Activated gamma-delta T cell (primary cell): ENCODE measurements at places on chromosomes 13 and 19.

- DNase-seq, result no peak
These were observed 61.4 kb upstream of the ZNF724 start for GRCh38 chr19:23311551-23311950.

DNA sequence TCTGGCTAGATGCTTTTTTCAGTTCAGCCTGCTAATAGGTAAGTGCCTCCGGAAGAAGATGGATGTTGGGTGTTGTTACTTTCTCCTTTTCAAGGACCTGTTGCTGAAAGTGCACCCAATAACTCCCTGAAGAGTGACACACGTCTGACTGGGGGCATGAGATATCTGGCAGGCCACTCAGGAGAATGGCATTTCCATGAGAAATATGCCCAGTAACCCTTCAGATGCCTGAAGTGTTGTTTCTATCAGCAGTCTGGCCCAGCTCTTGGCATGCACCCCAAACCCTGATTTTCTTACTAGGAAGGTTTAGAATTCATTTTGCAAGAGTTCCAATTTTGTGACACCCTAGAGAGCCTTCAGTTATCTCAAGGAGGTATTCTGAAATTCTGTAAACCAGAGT, 71.5 kb downstream of the ARHGAP35 start:
- no peak for DNase-seq

DNA sequence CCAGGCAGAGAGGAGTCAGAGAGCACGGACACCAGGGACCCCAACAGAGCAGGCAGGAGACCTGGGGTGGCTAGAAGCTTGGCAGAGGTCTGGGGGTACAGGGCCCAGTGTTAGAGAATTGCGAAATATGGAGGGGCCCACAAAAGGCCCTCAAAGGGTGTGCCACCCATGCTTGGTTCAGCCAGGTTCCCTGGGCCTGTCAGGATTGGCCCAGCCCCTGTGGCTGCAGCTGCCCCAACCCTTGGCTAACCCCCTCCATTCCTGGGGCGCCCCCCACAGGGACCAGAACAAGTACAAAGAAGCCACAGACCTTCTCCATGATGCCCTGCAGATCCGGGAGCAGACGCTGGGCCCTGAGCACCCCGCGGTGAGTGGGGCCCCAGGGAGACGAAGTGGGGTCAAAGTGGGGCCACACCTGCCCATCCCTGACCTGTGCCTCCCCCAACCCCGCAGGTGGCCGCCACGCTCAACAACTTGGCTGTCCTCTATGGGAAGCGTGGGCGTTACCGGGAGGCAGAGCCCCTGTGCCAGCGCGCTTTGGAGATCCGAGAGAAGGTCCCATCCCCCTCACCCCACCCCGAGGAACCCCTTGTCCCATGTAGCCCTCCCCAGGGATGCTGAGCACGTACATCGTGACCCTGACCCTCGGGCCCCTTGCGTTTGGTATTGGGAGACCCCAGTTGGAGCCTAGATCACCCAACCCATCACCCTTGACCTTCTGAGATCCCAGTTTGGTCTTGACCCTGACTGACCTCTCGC, 8.0 kb downstream of the KLC3 start:
- no peak for DNase-seq

- no peak for DNase-seq
These were observed 38.7 kb downstream of the KCTD4 start for GRCh38 chr13:45162194-45162593.

DNA sequence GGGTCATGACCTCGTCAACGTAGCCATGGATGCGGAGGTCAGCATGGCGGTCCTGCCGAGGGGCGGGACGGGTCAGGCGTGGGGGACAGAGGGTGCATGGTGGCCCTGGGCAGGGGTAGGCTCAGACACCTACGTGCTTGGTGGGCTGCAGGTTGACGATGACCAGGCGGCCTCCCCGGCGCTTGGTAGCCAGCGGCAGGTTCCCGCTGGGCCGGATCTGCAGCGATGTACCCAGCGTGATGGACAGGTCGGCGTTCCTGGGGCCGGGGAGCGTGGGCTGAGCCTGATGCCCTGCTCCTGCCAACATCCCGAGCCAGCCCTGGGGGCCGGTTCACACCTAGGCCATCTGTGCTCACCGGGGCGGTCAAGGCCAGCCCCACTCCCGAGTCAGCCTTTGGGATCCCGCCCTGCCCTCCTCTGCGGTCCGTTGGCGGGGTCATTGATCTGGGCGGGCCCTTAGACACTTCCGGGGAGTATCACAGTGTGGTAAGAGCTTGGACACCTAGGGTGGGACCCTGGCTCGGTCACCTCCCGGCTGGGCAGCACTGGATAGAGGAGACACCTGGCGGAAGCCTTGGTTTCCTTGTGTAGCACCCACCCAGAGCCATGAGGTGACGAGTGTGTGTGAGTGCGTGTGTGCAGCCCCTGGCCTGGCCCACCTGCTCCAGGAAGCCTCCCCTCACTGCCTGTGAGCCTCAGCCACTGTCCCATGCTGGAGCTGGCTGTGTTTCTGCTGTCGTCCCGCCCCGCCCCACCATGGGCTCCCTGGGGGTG, 7.3 kb downstream of the SIRT6 start:
- no peak for DNase-seq

- DNase-seq, result no peak
These were observed 539.3 kb downstream of the SUCLA2 start for GRCh38 chr13:47461816-47462215.

DNA sequence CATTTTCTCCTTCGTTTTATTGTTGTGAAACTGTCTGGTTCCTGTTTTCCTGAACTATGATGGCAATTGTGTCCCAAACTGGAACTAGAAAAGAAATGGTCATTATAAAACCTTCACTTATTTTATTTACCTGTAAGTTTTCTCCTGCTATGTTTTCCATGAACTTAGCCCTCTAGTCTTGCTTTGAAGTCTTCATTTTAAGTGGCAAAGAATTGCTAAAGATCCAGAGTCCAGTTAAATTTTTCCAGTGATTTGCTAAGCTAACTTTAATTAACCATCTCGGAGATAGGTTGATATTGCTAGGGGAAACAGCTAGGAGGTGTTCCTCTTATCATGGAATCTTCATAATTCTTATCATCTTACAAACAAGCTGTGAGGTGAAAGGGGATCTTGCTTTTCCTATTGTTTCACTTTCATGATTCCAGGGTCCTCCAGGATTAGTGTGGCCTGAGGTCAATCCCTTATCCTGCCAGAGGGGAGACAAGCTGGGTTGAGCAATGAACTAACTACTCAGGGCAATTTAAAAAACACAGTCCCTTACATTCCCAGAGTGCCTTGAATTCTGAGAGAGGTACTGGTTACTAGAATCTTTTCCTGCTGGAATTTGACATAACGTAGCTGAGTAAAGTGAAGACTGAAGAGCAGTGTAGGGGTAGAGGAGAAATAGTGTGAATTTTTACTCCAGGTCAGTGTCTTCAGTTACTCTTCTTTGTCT, 112.5 kb downstream of the ESD start:
- no peak for DNase-seq

- no peak for DNase-seq
These were observed 23.6 kb downstream of the IRS2 start for GRCh38 chr13:109762791-109763190.

DNA sequence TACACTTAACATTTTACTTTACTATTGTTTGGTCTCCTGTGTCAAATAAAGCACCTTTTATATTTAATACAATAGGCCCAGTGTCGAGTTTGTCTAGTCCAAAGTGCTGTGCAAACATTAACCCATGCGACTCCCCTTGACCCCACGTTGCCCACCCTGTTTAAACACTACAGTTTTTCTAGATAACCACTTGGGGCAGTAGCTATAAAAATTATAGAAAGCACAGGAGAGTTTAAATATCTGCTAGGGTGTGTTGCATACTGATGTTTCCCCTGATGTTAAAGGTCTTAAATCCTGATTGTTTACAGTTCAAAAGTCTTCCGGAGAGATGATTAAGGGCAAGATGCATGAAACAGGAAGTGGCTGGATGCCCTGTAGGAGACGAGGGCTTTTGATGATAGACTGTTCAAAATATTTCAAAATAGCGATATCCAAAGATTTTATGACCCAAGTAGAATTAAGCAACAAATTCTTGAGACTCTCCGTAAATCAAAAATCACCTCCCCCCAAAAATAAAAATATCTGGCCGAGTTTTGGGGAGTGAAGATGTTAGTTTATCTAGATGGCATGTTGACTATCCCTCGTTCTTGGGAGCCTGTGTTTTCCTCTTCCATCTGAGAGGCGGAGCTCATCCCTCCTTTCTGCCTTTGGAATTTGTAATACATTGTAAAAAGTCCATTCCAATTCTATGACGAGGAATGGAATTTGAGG, 167.1 kb downstream of the FGF9 start:
- no peak for DNase-seq

- DNase-seq, result no peak
These were observed 3.1 kb downstream of the JUNB start for GRCh38 chr19:12794196-12794941.

DNA sequence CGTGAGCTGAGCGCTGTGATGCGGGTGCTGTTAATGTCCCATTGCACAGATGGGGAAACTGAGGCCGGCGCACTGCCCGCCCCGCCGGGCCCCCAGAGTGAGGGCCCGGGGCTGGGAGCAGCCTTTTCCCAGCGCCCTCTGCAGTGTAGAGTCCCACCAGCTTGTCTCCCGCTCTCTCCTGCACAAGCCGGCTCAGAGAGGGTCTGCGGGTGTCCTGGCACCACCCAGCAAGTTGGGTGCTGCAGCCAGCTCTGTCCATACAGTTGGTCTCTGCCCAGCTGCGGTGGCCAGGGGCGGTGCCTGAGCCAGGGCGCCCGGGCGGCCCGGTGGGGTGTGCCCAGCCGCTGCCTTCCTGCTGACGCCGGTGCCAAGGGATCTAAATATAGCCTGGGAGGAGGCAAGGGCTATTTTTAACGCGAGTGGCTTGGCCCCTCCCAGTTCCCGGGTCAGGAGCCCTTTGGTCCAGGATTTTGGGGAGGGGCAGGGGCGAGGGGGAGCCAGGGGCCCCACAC, 19.3 kb downstream of the GADD45B start:
- DNase-seq, result no peak
